ENCODE measurements at places on chromosomes 4 and X.
A peak's percentile ranks its signal among the peaks of the same experiment; 100 is the strongest.

- DNase-seq: no peak
Measured at GRCh38 chr4:138788267-138788790, 227.3 kb upstream of the NOCT start.

DNA sequence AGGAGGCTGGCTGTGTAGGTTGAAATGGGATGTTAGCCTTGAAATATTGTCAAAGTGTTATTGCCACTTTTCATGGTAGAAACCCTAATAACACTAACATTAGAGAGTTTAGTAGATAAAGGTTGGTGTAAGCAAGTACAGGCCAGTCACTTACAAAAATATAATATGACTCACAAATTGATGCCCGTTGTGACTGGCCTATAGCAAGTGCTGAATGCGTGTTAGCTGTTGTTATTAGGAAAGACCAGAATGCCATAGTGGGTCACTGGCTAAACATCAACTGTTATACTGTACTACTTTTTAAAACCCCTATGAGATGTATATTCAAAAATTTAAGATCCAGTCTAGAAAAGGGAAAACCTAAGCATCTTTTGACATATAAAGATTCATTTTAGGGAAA lies 20.4 kb upstream of the GDPD2 start:
- no peak for DNase-seq

- DNase-seq: peak; percentile 36
Measured at GRCh38 chr4:76306882-76307659, 538 bp downstream of the STBD1 start.

DNA sequence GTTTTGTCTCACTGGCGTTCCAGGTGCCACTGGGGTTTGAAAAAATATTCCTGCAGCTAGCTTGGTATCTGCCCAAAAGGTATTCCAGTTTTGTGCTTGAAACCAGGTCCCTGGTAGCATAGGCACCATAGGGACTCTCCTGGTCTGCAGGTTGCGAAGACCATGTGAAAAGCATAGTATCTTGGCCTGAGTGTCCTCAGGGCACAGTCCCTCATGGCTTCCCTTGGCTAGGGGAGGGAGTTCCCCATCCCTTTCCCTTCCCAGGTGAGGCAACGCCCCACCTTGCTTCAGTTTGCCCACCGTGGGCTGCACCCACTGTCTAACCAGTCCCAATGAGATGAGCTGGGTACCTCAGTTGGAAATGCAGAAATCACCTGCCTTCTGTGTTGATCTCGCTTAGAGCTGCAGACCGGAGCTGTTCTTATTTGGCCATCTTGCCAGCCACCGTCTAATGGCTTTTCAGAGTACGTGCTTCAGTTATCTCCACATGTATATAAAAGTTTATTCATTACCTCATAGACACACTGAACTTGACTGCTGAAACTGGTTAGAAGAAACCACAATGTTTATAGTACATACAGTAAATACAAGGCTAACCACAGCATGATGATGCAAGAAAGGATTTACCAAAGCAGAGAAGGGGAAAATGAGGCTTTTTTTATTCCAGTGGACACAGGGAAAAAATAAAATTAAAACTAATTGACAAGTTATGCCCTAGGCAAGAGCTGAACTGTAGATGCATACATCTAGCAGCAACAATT lies 10.6 kb downstream of the PBDC1 start:
- DNase-seq: no peak

GRCh38 chrX:58051346-58051745 lies 141.1 kb upstream of the ZXDA start:
- no peak for DNase-seq

- DNase-seq: no peak
Measured at GRCh38 chr4:150023489-150023888, 54.8 kb upstream of the DCLK2 start.

GRCh38 chrX:119647552-119648420 lies 41.6 kb upstream of the NKRF start:
- DNase-seq: peak; percentile 50

DNA sequence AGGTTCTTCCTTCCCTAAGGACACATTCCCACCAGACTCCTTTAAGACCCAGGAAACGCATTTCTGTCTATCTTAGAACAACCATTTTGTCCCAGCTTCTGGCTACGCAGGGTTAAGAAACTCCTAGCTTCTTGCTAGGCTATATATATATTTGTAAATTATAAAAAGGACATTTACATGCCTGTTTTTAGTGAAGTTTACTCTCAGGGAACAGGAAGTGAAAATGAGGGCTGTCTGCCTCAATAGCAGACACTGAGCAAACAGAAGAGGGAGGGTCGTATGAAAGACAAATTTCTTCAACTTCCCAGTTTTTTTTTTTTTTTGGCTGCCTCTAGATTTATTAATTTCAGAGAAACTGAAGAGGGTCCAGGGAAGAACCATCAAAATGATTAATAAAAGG lies 9.3 kb upstream of the FRMPD3 start:
- no peak for DNase-seq

Measured in CD4-positive, alpha-beta T cell treated with Interleukin-17A for 4 hours (primary cell).